Sciatic nerve (tissue), 2 donors: ENCODE measurements at places on chromosomes 1 and 21.
A peak's percentile ranks its signal among the peaks of the same experiment; 100 is the strongest.

- DNase-seq: no peak
Observed at GRCh38 chr1:20413776-20414140, 72.3 kb downstream of the CAMK2N1 start.

DNA sequence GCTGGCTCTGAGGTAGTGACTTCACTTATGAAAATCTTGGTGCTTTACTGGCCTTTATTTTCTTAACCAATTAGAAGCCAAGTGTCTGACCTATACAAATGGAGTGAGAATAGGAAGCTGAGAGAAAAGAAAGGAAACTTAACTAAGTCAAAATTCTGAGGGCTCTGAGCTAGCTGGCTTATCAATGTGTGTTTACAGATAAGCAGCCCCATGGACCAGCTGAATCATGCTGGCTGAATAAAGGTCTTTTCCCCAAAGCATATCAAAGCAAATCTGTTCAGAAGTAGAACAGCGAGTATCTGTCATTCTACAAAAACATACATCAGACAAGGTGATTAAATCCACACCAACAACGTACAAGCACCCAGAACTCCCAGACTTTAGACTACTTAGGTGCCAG, 117.2 kb downstream of the BRINP2 start:
- DNase-seq: no peak

DNA sequence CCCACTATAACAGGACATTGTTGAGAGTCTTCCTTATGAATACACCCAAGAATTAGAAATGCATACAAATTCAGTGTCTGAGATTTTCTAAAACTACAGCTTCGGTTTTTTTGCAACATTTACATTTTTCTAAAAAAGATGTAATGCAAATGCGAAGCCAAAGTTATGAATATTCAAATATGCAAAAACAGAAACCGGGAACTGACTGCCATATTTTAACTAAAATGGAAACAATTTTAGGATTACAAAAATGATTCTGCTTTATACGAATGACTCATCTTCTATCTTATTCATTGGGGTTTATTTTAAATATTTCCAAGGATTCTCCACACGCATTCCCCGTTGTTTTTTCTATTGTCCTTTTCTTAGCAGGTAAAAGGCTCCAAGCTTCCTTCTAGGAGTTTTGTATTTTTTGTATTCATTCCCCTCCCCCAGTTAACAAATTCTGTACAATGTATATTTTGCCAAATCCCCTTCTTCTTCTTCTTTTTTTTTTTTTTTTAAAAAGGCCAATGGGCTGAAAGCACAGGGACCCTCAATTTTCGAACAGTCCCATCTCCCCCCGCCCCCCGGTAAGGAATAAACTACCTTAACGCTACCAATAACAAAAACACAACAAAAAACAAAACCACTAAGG, 1.0 kb downstream of the ARPC5 start:
- no peak for DNase-seq

GRCh38 chr1:86430376-86430775, 6.4 kb downstream of the CLCA2 start:
- DNase-seq: no peak

DNA sequence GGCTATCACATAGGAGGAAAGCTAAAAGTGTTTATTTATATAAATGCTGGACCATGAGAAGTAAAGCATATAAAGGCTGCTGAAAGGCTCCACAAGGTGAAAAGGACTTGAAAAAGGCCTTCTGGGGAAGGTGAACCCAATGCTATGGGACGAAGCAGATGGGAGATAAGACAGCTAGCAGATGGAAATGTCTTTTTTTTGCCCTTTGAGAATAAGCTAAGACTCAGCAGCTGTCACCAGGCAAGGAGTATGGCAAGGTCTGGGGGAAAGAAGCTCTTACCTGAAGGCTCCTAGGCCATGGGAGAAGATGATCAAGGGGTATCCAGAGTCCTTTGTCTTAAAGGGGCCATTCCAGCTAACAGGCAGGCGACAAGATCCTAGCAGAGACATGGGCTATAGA, 9.9 kb downstream of the PAFAH2 start:
- no peak for DNase-seq

- DNase-seq: no peak
Observed at GRCh38 chr1:19814244-19814661, 830 bp downstream of the RNF186 start.

GRCh38 chr1:10973552-10973951, 38.9 kb upstream of the TARDBP start:
- peak; percentile 77 for DNase-seq

DNA sequence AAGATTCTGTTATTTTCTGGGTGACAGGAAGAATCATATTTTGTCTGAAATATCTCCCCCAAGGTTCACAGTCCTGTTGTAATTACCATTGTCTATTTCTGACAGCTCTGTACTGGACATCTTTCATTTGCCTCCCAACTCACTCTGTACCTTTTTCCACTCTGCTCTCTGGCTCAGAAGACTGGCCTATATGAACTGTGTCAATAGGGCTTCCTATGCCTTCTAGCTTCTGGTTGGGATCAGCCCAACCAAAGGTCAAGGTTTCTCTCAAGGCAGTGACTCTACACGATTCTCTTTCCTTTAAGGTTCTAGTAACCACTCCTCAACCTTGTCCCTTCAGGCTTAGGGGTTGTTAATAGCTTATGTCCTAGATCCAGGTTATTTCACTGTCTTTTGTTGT, 17.5 kb downstream of the KLHL12 start:
- no peak for DNase-seq

DNA sequence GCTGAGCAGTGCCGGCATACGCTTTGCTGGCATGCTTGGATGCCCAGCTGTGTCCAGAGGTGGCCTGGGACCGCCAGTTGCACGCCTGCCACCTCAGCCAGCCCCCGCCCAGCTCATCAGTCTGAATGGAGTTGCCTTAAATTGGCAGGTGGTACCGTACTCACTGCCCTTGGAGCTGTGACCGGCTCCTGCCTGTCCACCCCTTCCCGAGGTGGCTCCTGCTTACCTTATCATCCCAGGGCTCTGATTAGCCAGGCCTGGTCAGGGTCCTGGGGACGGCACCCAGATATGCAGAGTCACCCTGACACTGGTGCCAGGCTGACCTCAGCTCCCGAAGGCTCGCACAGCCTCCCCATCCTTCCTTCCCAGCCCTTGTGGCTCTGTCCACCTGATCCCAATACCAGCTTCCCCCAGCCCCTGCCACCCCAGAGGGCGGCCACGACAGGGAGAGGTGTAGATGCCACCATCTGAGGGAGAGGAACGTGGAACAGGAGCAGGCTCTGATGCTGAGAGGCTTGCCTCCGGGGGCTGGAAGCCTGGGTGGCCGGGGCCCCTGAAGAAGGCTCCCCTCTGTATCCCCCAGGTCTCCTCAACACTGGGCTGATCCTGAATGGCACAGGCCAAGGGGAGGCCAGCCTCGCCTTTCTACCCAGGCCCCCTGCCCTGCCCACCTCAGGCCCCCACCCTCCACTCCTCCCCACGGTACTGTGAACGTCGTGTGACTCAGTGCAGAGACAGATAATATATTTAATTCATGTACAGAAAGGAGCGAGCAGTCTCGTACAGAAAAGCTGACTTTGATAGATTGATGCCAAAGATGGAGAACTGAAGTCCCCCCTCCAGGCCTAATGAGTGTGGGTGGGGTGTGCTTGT, 27.8 kb downstream of the CDK18 start:
- no peak for DNase-seq

GRCh38 chr1:4488018-4488417, 166.4 kb upstream of the AJAP1 start:
- DNase-seq: no peak

DNA sequence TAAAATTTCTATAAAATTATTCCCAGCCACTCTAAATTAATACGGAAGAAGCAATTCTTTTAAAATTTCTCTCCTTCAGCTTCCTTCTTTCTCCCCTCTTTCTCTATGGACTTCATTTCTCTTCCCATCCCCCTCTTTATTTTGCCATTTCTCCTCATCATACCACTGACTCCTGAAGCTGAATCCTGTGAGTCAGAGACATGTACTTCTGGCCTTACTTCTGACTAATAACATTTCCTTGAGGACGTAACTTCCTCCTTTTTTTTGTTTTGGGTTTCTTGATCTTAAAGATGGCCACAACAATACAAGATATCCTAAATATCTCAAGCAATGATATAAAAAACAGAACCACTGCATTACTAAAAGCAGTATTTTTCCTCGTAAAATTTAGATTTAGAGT, 63.6 kb upstream of the DENND1B start:
- no peak for DNase-seq

DNA sequence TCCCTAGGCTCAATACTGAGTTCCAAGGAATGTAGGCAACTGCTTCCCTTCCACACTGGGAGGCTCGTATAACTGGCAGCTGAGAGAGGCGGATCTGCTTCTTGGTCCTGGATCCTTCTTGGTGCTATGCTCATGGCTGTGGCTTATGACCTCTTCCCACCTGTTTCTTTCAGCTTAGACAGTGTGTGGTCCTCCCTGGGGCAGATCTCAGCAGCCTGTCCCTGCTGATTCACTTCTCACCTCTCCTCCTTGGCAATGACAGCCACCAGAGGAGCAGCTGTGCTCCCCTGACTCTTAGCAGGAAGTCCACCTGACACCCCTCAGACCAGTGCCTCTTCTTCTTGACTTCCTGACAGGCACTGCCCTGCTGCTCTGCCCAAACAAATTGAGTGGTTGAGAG, 75.1 kb upstream of the PTGFRN start:
- no peak for DNase-seq

DNA sequence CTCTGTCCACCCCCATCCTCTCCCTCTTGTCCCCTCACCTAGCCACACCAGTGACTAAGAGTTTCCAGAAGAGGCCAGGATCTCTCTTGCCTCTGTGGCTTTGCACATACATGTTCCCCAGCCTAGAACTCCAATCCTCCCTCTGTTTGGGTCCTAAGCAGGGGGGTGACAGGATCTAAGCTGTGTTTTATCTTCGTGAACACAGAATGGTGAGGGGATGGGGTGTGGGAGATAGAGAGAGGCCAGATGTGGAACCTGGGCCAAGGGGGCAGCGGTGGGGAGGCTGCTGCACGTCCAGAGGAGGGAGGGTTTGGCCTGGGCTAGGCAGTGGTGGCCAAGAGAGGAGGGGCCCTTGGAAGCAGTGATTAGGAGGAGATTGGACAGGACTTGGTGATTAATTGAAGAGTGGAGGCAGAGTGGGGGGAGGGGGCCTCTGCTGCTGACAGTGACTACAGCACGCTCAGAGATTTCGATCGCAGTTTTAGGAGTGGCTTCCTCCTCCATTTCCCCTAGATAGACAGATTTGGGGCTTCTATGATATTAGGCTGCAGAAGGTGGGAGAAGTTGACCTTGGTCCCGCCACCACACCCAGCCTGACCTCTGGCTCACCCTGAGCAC, 17.1 kb upstream of the ADGRB2 start:
- no peak for DNase-seq

DNA sequence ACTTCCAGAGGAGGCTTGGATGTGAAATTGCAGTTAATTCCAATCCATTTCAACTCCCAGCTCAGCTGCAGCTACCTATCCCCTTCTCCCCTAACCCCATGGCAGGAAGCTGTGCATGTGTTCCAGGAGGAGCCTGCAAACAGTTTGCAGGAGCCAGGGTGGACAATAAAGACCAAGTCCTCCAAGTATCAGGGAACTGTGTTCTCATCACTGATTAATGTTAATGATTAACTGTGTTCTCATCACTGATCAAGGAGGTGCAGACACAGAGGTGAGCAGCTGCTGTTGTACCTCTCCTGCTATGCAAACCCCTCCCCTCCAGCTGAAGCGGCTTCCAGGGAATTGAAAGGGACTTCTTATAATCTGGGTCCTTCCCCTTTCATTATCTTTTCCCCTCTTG, 19.2 kb downstream of the CLDN19 start:
- DNase-seq: no peak

DNA sequence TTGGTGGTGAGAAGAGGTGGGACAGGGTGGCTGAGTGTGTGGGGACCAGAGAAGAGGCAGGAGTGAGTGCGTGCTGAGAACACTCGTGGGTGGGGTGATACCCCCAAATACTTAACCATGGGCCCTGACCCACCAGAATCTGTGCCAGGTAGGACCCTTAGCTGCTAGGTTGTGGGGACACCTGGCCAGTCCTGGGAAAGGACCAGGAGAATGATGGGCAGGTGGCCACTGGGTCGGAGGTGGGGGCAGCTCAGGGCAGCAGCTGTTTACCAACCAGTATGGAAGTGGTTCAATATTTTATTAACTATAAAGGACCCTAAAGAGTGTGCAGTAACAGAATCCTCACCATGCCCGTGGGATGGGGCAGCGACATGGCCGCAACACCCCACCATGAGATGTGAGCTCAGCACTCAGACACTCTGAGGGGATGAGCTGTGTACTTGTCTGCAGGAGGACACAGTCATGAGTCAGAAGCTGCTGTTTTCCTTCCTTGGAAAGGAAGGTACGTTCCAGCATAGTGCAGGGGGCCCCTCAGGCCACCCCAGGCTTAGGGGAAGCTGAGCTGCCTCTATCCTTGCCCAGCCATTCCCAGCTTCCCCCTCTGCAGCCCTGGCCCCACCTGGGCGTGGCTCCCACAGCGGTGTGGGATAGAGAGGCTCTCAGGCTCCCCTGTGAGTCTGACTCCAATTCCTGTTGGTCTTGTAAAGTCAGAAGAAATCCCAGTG, 25.4 kb downstream of the TEX35 start:
- no peak for DNase-seq

DNA sequence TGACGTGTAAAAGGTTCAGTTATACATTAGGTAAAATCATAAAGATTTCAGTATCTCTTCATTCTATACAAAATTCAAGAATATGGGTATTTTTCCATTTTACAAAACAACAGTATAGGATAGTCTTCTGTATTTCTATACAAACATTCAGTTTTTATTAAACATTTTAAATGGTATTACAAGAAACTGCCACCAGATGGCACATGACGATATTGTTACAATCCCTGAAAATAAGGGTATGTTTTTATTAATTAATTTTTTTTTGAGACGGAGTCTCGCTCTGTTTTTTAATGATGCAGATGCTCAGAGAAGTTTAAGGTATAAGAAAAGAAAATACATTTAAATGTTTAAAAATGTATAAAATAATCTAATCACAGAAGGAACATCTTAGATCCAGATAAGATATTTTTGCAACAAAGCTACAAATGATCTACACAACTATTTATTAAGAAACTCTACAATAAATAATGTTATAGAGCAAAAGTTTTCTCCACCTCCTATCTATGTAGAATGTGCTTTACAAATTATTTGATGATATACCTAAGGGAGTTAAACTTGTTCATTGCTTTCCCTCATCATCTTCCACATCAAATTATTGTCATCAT, 23.5 kb upstream of the RSBN1 start:
- DNase-seq: no peak

DNA sequence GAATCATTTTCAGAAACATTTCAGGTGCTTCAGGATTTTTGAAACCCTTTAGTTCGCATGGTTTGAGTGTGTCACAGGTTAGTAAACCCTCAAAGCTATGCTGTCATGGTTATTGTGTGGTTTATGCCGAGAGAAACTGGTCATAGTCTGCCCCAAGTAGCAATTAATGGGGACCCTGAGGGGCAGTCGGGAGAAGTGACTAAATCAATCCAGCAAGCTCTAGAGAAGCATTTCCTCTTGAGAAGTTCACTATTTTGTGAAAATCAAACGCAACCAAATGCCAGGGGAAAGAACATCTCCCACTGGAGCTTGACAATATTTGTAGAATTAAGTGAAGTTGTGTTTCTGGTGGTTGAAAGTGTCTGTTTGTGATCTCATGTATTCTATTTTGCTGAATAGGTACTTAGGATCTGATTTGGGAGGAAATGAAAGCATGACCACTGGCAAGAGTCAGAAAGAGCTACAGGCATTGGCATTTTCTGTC, 63.0 kb upstream of the BACH1 start:
- DNase-seq: no peak
